ENCODE measurements at places on chromosomes 1 and 21.
A peak's percentile ranks its signal among the peaks of the same experiment; 100 is the strongest.

GRCh38 chr1:191629836-191630235 lies 528.4 kb upstream of the RGS18 start:
- DNase-seq, result no peak

- DNase-seq, result no peak
Measured at GRCh38 chr1:168488138-168488537, 55.7 kb downstream of the XCL2 start.

DNA sequence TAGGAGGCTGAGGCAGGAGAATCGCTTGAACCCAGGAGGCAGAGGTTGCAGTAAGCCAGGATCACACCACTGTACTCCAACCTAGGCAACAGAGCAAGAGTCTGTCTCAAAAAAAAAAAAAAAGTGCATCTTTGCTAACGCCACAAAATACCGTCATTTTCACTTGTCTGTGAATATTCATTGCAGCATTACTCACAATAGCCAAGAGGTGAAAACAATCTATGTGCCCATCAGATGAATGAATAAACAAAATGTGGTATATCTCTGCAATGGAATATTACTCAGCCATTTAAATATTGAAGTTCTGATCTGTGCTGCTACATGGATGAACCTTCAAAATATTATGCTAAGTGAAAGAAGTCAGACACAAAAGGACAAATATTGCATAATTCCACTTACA lies 7.9 kb upstream of the TIAM1 start:
- no peak for DNase-seq

- DNase-seq, result no peak
Measured at GRCh38 chr21:15061747-15062605, 2.8 kb downstream of the NRIP1 start.

DNA sequence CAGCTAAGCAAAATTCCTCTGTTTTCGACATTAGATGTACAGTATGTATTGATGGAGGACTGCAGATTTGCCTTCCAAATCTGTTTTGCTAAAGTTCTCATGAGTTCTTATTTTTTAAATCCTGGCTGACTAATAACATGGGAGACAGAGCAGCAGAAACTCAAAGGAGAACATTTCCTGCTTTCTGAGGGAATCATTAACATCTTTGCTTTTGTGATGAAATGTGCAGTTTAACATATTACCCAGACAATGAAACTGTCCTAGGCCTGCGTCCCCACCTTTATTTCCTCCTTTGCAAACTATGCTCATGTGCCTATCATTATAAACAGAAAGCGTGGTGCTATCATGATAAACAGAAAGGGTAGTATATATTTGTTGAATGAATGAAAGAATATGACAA lies 149.9 kb downstream of the ZP4 start:
- no peak for DNase-seq

DNA sequence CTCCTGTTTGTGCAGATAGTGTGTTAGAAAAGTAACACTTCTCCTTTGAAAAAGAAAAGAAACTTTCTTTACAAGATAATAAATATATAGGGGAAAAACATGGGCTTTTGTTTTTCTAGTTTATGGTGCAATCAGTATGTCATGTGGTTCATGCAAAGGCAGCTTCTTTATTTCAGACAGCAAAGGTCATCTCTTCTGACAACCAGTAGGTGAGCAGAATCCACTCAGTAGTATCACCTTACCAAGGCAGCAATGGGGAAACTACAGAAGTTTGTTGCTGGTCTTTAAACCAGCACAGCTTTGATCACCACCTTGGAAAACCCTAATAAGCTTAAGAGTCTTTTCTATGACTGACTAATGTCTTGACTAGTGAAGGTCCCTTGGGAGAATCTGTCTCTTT lies 13.0 kb upstream of the SAMSN1 start:
- DNase-seq, result no peak

- no peak for DNase-seq
Measured at GRCh38 chr1:165942927-165943597, 115.6 kb downstream of the UCK2 start.

GRCh38 chr1:75690547-75690946 lies 34.0 kb upstream of the ACADM start:
- no peak for DNase-seq

DNA sequence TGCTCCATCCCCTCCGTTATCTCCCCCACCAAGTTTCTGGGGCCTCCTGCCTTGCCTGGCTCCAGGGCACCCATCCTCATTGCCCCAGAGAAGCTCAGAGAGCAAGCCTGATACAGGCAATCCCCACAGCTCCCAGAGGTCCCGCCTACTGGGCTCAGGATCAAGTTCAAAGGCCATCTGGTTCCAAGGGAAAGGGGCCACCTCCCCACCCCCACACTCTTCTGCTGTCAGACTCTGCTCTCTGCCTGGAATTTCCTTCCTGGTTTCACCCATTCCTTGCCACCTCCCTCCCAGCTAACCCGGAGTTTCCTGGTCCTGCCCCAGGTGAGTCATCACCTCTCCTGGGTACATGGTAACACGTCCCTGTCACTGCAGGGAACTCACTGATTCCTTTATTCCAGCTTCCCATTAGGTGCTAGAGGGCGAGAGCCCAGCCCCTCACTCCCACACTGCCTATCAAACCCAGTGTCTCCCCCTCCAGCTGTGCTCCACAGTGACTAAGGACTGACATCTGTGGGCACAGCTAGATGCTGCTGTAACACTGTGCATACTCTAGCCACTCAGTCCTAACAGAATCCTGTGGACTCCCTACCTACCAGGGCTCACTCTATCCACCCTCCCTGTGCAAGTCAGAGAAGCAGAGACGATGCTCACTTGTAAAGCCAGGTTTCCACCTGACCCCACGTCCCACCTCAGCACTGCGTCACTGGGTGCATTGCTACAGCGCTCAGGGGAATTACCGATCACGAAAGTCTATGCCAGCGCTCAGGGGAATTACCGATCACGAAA lies 21.8 kb downstream of the RSPH1 start:
- no peak for DNase-seq

DNA sequence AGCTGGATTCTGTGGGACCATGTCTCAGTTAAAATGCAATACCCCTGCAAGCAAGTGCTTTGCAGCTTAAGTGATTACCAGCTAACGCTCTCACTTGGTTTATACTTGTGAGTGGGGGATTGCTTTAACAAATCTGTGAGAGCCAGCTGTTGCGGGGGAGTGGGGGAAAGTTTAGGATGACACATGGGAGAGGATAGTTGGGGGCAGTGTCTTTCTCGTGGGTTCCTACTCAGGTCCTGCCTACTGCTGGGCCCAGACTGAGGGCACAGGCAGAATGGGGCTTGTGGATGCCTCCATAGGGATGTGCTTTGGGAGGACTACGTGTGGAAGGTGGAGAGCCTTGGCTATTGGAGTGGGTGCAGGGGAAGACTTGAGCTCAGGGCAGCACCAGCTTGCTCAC lies 60.1 kb downstream of the ELK4 start:
- DNase-seq, result no peak

DNA sequence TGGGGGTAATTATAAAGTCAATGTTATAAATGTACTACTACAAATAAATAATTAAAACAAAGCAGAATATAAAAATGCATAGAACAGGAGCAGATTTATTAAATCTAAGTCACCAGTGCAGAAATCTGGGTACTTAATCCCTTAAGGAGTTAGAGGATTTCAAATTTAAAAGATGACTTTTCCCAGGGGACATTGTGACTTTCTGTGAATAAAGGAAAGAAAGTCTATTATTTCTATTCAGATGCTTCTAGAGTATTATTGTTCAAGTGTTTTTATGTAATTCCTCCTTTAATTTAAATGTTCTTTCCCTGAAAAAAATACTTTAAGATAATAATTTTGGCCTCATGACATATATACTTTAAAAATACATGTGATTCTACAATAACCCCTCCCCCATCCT lies 43.4 kb downstream of the SYDE2 start:
- no peak for DNase-seq

GRCh38 chr1:41486371-41487125 lies 2.1 kb upstream of the EDN2 start:
- no peak for DNase-seq

DNA sequence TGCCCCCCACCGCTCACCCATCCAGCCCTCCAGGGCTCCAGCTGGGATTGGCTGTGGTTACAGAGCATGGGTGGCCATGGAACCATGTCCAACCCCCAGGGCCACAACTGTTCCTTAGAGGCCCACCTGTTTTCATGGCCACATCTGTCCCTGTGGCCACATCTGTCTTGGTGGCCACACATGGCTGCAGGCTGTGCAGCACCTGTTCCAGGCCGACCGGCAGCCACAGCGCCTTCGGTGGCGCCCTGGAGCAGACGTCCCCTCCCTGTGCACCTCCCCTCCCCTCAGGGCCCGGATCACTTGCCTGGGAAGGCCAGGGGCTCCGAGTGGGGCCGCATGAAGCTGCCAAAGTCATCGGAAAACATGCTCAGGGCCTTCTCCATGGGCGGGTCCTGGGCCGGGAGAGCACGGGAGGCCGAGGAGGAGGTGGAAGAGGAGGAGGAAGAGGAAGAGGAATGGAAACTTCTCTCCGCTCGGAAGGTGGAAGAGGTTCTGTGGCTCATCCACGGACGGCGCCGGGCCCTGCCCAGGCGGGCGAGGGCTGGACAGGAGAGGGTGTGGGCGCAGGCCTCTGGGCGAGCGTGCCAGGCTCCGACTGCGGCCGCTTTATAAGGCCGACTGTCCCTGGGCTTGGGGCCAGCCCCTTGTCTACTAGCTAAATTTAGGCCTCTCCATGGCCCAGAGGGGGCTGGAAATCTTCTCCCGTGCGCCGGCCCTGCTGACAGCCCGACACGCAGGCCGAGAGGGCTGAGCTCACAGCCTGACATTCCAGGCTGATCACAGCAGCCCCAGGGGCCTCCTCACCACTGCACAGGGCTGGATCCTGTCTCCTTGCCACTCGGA lies at the start of gene HSPB7:
HSPB7 (minus strand) TSS at position 583 of the 843 bp plus-strand sequence; CDS start at position 503, 80 bp downstream.
- DNase-seq, result no peak

DNA sequence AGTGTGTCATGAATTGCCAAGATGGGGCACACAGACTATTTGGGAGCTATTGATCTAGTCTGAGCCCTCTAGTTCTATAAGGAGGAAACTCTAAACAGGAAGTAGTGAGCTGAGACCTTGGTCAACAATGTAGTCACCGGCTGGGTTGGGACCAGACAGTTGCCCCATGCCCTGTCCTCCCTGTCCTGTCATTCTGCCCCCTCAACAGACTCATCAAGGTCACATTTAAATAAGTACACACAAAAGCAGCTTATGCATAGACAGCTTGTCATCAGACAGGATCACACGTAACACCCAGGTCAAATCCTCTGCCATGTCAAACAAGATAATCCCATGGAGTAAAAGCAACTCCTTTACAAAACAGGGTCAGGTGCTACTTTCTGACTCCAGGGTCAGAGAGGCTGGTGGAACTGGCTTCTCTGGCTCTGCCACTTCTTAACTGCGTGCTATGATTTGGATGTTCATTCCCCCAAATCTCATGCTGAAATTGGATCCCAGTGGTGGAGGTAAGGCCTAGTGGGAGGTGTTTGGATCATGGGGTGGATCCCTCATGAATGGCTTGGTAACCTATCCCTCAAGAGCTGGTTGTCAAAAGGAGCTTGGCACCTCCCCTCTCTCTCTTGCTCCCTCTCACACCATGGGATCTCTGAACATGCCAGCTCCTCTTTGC lies 128.9 kb downstream of the HIVEP3 start:
- DNase-seq, result no peak

- DNase-seq, result peak; percentile 14
Measured at GRCh38 chr1:12143631-12144155, 23.1 kb upstream of the TNFRSF1B start.

DNA sequence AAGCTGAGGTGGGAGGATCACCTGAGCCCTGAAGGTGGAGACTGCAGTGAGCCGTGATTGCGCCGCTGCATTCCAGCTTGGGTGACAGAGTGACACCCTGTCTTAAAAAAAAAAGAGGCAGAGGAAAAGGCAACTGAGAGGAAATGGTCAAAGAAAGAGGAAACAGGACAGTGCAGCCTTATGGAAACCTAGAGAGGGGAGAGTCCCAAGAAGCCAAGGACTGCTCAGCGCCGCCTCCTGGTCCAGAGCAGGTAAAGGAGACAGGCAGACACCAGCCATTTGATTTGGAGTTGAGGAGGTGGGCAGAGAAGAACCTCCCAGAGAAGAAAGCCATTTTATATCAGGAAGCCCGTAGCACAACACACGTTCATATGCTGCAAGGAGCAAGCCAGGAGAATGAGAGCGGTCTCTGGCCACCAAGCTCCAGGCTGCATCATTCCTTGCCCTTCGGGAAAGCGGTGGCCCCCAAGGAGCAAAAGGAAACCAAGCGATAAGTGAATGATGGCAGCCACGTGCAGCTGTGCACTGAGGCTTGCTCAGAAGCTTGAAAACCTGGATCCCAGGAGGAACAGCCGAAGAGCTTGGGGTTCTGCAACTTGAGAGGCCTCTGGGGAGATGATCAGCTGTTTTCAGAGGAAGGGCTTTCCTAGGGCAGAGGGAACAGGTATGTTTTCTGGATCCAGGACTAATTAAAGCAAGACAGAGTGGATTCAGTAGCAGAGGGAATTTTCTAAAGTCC lies 33.7 kb downstream of the LRRC42 start:
- DNase-seq, result no peak

GRCh38 chr1:90924982-90925381 lies 96.9 kb downstream of the ZNF644 start:
- DNase-seq, result no peak

GRCh38 chr21:44477131-44477530 lies 21.8 kb downstream of the LRRC3 start:
- no peak for DNase-seq

GRCh38 chr21:42414553-42414927 lies 10.8 kb downstream of the UBASH3A start:
- no peak for DNase-seq

GRCh38 chr1:218636548-218636947 lies 291.4 kb downstream of the TGFB2 start:
- no peak for DNase-seq

DNA sequence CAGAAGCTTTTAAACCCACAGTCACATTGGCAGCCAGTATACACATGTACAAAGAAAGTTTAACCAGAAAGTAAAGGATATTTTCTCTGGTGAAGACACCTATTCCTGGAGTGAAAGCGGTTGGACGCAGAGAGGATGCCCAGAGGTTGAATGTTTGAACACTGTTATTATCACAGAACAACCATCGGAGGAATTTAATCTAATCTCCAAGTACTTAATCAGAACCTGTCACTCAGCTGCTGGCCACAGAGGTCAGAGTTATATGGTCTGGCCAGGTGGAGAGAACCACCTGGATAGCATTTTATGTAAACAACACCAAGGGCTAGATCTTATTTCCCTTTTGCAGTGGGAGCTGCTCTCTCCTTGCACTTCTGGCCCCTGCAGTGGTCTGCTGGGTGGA lies 29.4 kb downstream of the SPATA46 start:
- DNase-seq, result no peak

DNA sequence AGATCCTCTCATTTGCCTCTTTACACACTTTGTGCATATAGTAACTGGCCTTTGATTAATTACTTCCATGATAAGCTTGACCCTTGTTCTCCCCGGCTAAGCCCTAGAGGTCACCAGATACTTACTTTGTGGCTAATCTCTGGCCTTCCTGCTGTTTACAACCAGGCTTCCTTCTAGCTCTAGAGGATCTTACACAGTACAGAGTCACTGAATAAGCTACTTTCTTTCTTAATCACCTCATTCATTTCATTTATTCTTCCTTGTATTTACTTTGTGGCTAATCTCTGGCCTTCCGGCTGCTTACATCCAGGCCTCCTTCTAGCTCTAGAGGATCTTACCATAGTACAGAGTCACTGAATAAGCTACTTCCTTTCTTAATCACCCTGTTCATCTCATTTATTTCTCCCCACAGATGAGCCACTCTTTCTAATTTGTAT lies 144.3 kb upstream of the C1orf21 start:
- DNase-seq, result no peak

- no peak for DNase-seq
Measured at GRCh38 chr1:12173631-12174121, 6.9 kb downstream of the TNFRSF1B start.

Measured in anterior cingulate cortex (tissue), 58 donors.